Left kidney (tissue), 8 donors: ENCODE measurements at places on chromosomes 7 and 10. TPM values are rescaled to one million over a fixed set of nuclear protein-coding genes. Genes with fewer than 3 reads are reported as not detected.

- no peak for DNase-seq
Measured at GRCh38 chr10:86684331-86685097, 16.2 kb downstream of the LDB3 start.

GRCh38 chr7:66277492-66277891 is 72.4 kb downstream of the TPST1 start:
- DNase-seq: no peak

DNA sequence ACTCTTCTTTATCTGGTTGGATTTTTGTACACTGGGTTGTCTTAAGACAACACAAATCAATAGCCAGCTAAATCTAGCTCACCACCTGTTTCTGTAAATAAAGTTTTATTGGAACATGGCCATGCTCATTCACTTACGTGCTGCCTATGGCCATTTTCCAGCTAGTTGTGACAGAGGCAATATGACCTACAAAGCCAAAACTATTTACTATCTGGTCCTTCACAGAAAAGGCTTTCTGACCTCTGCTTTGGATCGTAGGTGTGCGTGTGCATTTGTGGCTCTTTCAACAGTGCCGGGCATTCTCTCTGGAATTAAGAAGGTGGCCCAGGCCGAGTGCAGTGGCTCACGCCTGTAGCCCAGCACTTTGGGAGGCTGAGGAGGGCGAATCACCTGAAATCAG is 45.5 kb downstream of the NRAP start:
- no peak for DNase-seq

DNA sequence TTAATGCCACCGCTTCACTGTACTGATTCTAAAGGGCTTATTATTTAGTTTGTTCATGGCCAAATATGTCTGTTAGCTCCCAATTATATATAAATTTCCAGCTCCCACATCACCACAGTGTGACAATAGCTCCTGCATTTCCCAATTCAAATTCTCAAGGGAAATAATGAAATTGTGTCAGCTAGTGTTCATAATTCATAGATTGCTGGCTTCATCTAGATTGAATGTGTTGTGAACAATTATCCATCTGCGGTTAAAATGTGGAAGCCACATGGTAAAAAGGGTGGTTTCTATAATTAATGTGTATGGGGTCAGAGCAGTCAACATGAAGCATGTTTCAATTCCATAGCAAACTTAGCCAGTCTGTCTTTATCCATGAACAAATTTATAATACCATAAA is 154.3 kb downstream of the SEMA3E start:
- DNase-seq: no peak

GRCh38 chr10:95698415-95698814 is 4.7 kb upstream of the TCTN3 start:
- no peak for DNase-seq

DNA sequence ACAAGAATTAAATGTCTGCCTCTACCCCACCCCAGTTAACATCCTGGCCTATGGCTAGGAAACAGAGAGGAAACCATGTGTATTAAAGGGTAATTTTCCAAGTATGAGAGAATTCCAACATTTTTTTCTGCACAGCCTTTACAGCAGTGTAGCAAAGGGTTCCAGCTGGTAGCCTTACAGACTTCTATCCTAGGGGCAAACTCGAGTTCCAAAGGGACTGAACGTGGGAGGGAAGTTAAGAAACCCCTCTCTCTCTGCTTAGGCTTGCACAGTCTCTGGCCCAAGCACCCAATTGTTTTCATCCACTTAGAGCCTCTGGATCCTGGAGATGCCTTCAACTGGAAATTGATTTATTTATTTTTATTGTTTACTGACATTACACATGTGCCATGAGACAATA is 60.3 kb downstream of the SLC16A12 start:
- DNase-seq: peak; percentile 27

DNA sequence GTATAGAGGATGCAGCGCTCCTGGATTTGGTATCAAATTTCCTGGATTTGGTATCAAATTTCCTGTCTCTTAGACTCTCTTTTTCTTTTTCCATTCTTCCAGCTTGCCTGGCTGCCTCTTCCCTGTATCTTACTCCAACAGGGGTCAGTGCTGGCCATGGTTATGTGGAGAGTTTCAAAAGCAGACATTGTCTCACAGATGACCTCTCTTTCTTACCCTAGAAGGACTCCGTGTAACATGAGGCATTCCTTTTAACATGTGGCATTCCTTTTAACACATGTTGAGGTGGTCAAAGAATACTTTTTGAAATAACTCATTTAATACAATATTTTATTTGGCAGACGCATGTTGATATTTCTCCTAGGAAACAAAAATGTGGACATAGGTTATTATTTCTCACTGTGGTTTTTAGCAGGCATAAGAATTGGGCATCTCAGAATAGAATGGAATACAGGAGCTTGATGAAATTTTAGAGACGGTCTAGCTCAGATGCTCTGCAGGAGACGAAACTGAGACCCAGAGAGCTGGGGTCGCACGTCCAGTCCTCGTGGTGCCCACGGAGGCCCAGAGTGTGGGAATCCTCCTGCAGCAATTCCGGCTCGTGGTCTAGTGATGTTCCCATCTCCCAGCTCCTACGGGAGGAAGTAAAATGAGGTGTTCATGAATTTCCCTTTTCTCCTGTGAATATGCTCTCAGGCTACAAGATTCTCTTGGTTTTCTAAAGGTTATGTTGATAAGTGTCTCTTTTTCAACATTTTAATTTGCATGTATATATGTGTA is 59.6 kb upstream of the PITRM1 start:
- DNase-seq: no peak

DNA sequence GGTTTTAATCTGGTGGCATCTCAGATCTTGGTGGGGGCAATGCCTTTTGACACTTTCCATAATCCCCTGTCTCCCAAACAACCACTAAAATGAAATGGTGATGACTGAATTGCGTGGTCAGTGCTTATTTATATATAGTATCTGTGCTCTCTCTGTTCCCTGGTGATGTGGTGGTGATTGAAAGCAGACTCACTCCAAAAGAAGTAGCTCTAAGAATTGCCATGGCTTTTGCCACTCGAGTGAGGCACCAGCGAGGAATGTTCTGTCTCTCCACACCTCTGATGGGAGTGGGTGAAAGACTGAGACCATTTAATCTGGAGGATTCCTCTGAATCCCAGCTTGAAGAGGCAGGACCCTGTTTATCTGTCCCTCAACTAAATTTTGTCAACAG is 2.8 kb downstream of the DUSP5 start:
- DNase-seq: no peak

DNA sequence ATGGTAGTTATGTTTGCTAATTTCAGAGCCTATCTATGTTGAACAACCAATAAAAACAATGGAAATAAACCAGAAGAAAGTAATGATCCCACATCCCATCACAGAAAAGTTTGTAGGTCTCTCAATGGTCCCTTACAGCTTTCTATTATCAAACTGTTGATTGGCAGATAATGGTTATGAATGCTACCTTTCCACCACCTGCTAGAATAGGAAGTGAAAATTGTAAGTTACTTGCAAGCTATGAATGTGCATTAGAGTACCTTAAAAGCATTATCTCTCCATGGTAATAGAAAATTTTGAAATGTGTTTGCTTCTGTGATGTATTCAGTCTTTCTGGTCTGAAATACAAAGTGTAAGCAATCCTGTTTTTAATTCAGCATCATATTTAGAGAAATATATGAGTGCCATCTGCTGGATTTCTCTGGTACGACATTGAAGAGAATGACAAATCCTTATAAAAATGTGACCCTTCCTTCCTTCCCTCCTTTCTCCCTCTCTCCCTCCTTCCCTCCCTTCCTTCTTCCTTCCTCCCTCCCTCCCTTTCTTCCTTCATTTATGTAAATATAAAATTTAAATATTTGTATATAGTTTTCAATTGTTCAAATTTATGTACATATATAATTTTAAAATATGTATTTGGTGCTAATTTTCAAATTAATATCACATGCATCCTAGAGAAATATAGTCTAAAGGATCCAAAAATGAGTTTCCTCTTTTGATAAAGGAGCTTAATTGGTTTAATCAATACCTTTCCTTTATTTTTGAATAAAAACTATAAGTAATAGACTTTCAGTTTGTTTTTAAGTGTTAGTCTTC is 41.4 kb upstream of the PNLIPRP3 start:
- peak; percentile 64 for DNase-seq

DNA sequence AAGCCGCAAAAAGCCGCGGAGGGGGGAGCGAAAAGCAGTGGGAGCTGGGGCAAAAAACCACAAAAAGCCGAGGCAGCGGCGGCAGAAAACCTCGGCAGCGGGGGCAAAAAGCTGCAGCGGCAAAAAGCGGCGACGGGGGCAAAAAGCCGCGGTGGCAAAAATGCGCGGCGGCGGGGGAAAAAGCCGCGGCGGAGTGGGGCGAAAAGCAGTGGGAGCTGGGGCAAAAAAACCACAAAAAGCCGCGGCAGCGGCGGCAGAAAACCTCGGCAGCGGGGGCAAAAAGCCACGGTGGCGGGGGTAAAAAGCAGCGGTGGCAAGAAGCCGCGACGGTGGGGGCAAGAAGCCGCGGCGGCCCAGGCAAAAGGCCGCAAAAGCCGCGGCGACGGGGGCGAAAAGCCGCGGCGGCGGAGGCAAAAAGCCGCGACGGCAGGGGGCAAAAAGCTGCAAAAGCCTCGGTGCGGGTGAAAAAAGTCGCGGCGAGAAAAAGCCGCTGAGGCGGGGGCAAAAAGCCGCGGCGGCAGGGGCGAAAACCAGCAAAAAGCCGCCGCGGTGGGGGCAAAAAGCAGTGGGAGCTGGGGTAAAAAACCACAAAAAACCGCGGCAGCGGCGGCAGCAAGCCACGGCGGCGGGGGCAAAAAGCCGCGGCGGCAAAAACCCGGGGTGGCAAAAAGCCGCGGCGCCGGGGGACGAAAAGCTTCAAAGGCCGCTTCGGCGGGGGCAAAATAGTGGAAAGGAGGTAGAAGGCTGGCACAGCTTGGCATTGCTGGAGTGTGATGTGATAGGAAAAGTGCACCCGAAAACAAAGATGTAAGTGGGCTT is 135.9 kb downstream of the ZNF92 start:
- no peak for DNase-seq

- DNase-seq: no peak
Measured at GRCh38 chr10:123573236-123574108, 92.7 kb upstream of the GPR26 start.

DNA sequence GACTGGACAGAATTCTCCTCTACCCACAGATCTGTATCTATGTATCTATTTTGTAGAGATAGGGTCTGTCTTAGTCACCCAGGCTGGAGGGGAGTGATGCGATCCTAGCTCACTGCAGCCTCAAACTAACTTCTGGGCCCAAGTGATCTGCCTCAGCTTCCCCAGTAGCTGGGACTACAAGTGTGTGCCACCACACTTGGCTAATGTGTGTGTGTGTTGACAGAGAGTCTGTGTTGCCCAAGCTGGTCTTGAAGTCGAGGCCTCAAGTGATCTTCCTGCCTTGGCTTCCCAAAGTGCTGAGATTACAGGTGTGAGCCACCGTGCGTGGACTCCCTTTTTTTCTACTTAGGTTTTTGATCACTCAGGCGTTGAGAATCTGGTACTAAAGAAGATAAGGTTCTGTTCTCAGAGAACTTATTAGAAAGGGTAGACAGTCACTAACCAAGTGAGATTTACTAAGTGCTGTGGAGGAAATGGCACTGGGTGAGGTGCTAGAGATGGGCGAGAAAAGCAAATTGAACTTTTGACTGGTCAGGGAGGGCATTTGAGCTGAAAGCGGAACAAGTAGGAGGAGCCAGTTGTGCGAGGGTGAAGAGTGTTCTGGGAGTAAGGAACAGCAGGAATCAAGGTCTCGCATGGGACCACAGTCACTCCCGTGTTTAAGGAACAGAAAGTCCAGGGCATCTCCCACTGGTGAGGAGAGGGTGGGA is 18.0 kb downstream of the NDUFB2 start:
- DNase-seq: no peak

GRCh38 chr10:21607907-21608306 is 73.9 kb downstream of the MLLT10 start:
- DNase-seq: no peak

DNA sequence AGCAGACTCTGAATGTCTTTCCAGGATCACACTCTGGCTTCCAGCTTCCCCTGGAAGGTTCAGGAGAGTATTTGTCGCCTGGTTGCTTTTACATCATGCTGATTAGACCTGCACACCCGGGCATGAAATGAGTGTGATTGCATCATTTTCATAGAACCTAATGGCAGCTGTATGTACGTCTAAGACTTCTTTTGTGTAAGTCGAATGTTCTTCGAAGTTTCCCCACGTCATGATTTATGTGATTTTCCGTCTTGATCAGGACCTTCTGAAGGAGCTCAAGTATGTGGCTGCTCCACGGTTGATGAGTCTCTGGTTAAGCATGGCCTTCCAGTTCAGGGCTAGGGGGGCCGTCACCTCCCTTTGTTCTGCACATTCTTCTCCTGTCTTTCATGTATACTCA is 4.5 kb downstream of the EIF4H start:
- DNase-seq: no peak

GRCh38 chr7:16929146-16929762 is 47.5 kb upstream of the AGR3 start:
- no peak for DNase-seq

DNA sequence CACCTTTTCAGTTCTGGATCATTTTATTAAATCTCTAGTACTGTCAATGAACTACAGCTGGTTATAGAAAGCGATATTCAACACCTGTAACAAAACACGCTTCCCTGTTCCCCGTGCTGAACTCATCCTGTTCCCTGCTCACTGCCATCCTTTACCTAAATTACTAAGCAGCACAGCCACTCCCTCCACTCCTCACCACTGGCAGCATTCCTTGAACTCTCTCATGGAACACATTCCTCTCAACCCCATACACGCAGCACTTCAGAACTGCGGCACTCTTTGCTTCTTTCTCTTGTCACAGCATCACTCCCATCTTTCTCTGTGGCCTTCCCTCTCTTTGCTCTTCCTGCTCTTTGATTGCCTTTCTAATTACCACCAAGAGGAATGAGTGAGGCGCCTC is 27.4 kb downstream of the RELN start:
- no peak for DNase-seq

DNA sequence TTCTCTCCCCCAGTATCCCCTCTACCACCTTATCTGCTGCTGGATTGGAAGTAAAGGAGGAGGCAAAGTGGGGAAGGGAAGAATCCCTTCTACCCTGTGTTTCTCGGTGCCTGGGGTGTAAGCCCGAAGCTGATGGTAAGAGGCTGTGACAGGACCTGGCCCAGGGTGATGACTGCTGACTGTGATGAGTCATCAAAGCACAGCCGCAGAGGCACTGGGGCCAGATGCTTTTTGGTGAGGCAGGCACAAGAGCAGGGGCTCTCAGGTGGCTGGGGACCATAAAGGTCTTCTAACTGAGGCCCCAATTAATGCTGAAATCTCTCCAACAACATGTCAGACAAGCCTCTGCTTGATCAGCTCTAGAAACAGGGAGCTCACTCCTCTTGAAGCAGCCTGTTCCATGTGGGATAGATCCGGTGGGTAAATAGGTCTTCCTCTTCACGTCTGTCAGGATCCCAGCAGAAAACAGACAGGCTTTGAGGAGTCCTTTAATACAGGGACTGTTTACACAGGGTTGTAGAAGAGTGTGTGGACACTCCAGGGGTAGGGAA is 86.1 kb upstream of the PCBD1 start:
- no peak for DNase-seq

Gene OR13A1
- polyA plus RNA-seq: 0.08 TPM

Gene RSPH10B2
- polyA plus RNA-seq: 1.6 TPM

Gene AKR1C8
- polyA plus RNA-seq: 0.20 TPM

Gene AOAH
- polyA plus RNA-seq: 1.7 TPM

Gene ARHGEF5
- polyA plus RNA-seq: 18.8 TPM

Gene GPR141
- polyA plus RNA-seq: not detected

Gene ITGA8
- 47.7 TPM for polyA plus RNA-seq

Gene ATAD1
- 69.1 TPM for polyA plus RNA-seq
